IMR-90 (cell line): ENCODE measurements at places on chromosomes 13 and 19.
A peak's percentile ranks its signal among the peaks of the same experiment; 100 is the strongest.

DNA sequence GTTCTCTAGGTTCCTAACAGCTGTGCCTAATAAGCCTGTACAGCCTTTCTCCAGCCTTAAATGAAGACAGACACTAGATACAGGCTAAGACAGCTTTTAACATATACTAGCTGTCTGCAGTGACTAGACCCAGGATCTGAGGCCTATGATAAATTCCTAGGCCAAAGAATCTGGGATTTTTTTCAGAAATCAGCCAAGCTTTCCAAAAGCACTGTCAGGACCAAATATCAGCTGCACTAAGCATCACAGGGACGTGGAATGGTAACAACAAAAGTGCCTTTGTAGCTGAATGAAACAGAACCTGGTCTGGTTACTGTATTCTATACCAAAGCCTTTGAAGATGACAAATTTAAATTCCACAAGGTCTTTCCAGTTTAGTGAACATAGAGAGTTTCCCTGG is 77.9 kb upstream of the DOCK9 start:
- DNase-seq, result no peak

DNA sequence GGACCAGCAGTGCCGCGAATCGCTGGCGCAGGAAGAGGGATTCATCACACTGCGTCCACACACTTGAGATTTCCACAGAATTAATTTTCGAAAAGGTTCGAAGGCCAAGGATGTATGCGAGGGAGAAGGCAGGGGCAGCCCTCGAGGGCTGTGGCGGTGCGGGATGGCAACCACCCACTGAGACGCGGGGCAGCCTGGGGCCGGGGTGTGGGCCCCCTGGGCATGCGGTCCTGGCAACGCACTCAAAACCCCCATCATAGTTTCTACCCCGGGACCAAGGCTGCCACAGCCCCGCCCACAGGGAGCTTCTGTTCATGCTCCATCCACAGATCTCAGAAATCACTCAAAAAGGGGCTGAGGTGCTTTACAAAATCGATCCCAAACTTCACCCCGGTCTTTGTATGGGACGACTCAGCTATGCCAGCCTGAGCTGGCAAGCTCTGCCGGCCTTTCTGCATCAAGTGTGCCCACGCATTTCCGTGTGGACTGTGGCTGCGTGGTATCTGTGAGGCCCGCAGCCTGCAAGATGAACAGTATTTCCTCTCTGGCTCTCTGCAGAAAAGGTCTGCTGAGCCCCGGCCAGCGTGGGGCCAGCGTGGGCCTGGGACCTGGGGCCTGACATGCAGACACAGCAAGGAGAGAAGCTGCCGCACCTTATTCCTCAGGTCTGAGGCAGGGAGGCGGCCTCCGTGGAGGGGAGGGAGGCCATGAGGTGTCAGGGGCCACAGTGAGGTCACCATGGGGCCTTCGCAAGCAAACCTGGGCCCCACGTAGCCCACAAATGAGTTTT is 19.2 kb downstream of the ZNF787 start:
- DNase-seq, result no peak

DNA sequence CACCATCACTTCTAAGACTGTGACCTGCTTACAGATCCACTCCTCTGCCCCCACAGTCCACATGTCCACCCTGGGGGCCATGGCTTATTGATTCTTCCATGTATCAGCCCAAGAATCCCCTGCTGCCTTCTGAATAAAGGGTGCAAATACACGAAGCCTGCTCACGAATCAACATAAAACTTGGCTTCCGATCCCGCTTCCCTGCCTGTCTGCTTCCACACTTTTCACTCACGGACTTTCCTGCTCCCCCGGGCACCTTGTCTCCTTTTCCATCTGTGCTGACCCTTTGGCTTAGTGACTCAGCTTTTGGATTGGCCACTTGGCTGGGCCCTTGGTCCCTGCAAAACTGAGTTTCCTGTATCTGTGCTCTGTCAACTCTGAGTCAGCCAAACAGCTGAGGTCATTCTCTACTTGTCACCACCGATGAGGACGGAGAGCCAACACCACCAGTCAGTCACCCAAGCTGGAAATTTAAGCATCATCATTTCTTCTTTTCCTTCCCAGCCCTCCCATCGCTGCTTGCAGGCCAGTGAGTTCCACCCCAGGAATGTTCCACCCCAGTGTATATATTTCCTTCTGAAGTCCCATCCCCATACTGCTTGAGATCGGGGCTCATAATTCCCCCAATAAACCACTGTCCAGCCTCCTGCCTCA is 11.4 kb upstream of the USP12 start:
- peak; percentile 95 for DNase-seq

DNA sequence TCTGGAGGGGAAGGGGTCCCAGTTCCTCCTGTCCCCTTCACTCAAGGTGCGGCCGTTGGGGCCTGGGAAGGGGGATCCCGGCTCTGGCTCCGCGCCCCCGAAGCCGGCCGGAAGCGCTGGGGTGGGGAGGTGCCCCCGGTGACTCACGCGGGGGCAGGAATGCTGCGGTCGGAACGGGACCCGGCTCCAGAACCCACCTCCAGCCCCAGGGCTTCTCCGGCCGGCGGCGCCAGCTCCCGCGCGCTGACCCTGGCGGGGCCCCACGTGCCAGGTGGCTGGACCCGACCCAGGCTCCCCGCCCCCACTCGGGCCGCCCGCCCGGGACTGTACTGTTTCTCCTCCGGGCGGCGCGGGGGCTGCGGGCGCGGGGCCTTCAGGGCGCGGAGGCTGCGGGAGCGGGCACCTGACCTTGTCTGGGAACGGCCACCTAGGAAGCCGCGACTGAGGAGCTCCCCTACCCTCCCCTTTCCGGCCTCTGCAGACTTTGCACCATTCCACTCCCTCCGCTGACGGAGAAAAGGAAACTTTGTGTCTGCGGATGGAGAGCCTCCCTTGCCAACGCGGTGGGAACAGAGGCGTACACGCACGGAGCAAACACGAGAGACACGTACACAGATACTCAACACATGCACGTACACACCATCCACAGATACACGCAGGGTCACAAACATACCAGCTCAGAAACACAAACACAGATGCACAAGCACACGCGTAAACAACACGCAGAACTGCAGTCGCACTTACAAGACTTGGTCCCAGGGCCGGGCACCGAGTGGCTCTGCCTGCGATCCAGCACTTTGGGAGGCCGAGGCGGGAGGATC is 7.2 kb downstream of the AXL start:
- DNase-seq, result peak; percentile 82

DNA sequence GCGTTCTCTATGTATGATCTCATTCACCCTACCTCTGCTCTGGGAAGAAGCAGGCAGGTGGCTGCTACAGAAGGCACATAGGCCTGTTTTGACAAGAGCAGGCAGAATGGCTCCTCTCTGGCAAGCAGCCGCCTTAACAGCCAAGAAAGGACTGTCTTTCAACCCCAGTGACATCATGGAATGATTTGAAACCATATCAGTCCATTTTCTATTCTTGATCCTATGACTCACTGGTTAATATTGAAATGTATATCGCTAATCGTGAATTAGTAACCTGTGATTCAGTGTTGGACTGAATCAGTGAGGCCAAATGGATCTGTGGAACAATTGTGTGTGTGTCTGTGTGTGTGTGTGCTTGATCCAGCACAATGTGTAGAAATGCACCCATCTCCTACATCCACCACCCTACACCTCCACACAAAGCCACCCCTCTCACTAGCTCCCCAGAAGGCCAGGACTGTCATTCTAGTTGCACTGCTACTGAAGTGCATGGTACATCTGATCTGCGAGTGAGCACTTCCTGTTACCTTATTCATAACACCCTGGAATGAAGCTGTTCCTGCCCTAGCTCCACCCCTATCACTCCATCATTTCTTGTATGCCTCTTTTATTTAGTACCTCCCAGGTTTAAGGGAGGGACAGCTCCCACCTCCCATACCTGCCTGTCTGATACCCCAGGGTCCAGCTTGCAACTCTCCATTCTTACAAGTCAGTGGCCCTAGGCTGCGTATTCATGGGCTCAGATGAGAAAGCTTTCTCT is 460.0 kb downstream of the FOXO1 start:
- peak; percentile 7 for DNase-seq

- DNase-seq, result no peak
Observed at GRCh38 chr13:30866677-30867076, 39.4 kb upstream of the MEDAG start.

DNA sequence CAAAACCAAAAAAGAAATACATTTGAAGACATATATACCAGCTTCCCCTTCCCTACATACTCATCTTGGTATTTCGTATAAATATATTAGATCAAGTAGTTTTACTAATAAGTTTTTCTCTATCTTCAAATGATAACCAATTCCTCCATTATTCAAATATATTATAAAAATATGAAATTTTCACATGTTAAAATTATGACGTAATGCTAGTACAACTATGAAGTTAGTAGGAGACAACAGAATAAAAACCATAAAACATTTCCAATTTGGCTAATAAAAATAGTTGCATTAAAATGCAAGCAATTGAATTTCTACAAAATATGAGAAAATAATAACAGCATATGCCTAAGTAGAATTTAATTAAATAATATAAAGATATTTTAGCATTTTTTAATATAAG is 501.8 kb upstream of the SLITRK5 start:
- DNase-seq, result no peak

GRCh38 chr19:45076851-45077730 is 813 bp upstream of the ZNF296 start:
- DNase-seq, result no peak

DNA sequence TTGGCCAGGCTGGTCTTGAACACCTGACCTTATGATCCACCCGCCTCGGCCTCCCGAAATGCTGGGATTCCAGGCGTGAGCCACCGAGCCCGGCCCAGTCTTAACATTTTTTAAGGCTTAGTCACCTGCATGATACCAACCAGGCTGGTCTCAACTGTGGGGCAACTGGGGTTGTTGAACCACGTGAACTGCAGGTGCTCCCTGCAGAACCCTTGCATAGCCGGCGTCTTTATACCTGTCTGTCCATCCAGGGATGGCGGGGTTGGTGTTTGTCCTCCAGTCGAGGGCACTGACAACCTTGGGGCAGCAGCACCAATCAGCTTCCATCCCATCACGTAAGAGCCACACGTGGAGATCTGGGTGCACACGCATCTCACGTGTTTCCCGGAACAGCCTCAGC is 24.8 kb upstream of the LILRA2 start:
- DNase-seq, result no peak

- DNase-seq, result no peak
Observed at GRCh38 chr13:112586334-112586960, 1.5 kb downstream of the TUBGCP3 start.

DNA sequence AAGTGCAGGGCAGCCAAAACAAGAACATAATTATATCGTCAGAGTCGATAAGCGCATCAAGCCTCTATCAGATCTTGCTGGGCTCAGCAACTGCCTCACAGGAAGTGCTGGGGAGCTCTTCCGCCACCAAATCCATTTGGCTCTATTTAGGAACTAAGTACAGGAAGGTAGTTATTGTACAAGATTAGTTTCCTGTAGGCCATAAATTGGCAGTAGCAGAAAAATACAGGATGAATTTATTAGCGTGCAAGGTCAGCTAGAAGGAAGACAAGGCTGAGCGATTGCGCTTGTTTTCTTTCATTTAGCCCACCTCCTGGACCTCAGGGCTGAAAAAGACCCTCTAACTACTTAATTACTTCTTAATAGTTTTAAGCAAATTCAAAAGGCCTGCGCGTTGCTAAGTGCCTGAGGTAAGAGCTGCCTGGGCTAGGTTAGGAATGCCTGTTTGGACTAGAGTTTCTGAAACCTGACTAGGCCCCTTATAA is 118.5 kb downstream of the IRS2 start:
- DNase-seq, result no peak

- DNase-seq, result no peak
Observed at GRCh38 chr13:110158226-110158625, 148.7 kb downstream of the COL4A1 start.

GRCh38 chr13:35765366-35765765 is 288.9 kb upstream of the MAB21L1 start:
- no peak for DNase-seq

DNA sequence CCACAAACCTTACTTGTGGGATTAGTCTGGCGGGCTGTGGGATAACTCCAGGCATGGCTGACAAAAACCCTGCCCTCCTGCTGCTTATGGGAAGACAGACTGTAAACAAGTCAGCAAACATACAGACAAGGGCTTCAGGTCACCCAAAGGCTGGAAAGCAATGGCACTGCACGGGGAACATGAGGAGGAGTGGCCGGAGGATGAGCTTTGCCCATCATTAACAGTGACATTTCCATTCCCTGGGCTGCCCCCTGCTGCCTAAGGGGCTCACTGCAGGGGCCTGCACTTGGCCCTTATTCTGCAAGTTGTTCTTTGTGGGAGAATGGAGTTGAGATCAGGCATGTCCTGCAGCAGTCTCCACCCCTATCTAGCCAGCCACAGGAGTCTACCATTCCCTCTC is 91.3 kb downstream of the UQCRFS1 start:
- DNase-seq, result no peak

DNA sequence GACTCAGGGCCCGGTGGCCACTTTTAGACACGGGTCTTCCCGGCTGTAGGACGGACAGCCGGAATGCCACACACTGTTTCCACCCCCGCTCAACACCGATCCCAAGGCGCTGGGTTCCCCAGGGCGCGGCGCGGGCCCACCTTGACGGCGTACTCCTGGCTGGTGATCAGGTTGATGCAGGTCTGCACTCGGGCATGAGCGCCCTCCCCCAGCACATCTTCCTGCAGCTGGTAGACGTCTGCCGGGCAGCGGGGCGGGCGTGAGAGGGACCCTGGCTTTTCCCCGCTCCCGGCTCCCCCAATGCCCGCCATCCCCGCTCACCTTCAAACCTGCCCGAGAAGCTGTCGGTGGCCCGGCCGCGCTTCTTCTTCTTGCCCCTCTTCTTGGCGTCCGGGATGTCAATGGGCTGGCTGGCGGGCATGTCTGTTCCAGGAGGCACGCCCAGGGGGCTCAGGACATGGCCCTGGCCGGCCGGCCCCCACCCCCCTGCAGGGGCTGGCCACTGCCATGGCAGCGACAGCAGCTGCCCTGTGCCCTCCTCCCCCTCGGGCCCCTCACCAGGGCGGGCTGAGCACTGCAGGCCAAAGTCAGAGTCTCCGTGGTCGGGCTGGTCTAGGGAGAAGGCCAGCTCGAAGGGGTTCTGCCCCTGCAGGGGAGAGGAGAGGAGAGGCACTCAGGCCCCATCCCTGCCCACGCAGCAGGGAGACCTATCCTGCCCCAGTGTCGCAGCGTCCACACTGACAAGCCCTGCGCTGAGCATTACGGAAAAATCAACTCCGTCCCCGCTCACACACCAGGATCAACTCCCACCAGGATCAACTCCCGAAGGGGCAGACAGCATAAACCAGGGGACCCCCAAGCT is 4.8 kb downstream of the MKNK2 start:
- DNase-seq, result no peak

GRCh38 chr13:106159295-106160195 is 375.9 kb downstream of the EFNB2 start:
- DNase-seq, result no peak

- no peak for DNase-seq
Observed at GRCh38 chr19:47674548-47674947, 38.7 kb upstream of the EHD2 start.
